Esophagus muscularis mucosa (tissue), 4 donors: ENCODE measurements at places on chromosomes 11 and 22. TPM values are rescaled to one million over a fixed set of nuclear protein-coding genes. Genes with fewer than 3 reads are reported as not detected.

The ZP1 gene
- total RNA-seq, result not detected

- no peak for DNase-seq
- H3K27ac ChIP-seq, result peak overlapping the region; percentile 44
- peaks cover 60% of the 10 kb centered on the region for H3K4me1 ChIP-seq
- H3K36me3 ChIP-seq, result peaks cover 14% of the 10 kb centered on the region
These were observed 41.9 kb downstream of the MICAL2 start for GRCh38 chr11:12152321-12152720.

GRCh38 chr11:133785795-133786340 is 59.4 kb downstream of the SPATA19 start:
- peak; percentile 75 for DNase-seq
- no peaks in the 10 kb centered on the region for H3K36me3 ChIP-seq
- peaks cover 11% of the 10 kb centered on the region for H3K4me1 ChIP-seq
- H3K27ac ChIP-seq, result no peak overlapping the region

DNA sequence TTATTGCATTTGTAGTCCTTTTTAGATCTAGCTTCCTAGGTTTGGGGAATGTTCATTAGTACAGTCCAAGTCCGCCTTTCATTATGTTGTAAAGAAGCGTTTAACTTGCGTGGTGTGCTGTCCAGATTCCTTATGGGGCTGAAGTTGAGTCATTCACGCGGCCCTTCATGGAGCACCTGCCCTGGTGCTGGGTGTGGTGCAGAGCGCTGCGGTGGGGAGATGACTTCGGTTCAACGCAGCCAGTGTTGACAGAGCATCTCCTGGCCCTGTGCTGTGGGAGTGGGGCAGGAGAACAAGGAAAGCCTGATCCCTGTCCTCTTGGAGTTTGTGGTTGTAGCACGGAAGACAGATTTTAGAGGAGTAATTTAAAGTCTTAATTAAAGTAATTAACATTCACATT is 152.0 kb downstream of the TBC1D22A start:
- H3K27ac ChIP-seq, result no peak overlapping the region
- H3K4me3 ChIP-seq, result no peak overlapping the region
- H3K27me3 ChIP-seq, result no peaks in the 10 kb centered on the region
- H3K4me1 ChIP-seq, result no peaks in the 10 kb centered on the region
- H3K36me3 ChIP-seq, result peaks cover 44% of the 10 kb centered on the region

DNA sequence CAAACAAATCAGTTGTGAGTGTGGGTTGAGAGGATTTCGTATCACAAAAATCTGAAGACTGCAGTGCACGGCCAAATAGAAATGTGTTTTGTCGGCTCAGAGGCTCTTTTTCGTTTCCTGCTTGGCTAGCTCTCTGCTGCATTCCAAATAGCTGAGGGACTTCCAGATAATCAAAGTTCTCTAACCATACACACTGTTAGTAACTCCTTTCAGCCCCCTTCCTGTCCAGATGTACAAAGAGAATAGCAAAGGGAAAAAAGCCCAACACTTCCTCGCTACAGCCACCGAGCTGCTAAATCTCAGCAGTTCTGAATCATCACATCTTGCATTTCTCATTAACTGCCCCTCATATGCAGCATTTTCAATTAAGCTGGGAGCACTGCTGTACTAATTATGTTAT is 203.1 kb downstream of the TENM4 start:
- no peaks in the 10 kb centered on the region for H3K36me3 ChIP-seq
- peak overlapping the region; percentile 29 for H3K27ac ChIP-seq
- no peak for DNase-seq
- H3K27me3 ChIP-seq, result no peaks in the 10 kb centered on the region

DNA sequence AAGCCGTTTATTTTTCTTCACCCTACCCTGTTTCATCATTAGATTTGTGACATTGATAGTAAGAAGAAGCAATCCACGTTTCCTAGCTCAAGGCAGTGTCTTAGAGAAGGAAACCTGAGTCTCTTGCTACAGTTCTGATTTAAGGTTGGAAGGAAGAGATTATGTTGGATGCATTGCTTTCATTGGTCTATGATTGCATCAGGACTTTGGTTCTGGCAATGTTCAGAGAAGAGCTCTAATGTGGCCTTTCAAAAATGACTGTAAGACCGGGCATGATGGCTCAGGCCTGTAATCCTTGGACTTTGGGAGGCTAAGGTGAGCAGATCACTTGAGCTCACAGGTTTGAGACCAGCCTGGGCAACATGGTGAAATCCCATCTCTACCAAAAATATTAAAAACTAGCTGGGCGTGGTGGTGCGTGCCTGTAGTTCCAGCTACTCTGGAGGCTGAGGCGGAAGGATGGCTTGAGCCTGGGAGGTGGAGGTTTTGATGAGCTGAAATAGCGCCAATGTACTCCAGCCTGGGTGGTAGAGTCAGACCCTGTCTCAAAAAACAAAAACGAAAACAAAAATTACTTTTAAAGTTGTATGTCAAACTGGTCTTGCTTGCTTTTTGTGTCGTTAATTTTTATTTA is 4.1 kb downstream of the NUCB2 start:
- DNase-seq, result no peak
- H3K4me1 ChIP-seq, result peaks cover 18% of the 10 kb centered on the region
- no peak overlapping the region for H3K27ac ChIP-seq
- peaks cover 2% of the 10 kb centered on the region for H3K36me3 ChIP-seq
- H3K4me3 ChIP-seq, result no peak overlapping the region
- H3K27me3 ChIP-seq, result no peaks in the 10 kb centered on the region

DNA sequence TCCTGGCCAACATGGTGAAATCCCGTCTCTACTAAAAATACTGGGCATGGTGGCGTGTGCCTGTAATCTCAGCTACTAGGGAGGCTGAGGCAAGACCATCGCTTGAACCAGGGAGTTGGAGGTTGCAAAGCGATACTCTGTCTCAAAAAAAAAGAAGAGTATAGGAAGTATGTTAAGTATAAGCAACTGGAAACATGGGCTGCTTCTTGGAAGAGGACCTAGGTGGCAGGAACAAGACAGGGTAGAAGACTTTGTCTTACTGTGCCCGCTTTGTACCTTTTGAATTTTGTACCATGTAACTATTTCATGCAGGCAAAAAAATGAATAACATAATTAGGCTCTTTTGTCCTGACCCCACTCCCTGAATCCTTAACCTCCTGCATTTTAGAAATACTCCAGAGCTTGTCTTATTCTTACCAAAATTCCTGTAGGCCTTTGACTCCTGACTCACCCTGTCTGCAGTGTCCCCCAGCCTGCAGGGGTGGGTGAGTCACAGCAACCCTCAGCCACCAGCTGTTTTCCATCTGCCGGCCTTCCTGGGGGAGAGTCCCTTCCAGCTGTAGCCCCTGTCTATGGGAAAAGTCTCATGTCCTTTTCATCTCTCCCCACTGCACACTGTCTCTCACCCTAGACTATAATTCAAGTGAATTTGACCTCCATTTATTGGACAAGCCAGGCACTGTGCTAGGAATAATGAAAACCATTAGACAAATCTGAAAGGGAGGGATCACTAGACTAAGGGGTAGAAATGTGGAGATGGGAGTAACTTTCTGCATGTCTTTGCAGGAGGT is 41.8 kb downstream of the TXN2 start:
- H3K27ac ChIP-seq, result peak overlapping the region; percentile 6
- peaks cover 30% of the 10 kb centered on the region for H3K4me1 ChIP-seq
- no peaks in the 10 kb centered on the region for H3K36me3 ChIP-seq

DNA sequence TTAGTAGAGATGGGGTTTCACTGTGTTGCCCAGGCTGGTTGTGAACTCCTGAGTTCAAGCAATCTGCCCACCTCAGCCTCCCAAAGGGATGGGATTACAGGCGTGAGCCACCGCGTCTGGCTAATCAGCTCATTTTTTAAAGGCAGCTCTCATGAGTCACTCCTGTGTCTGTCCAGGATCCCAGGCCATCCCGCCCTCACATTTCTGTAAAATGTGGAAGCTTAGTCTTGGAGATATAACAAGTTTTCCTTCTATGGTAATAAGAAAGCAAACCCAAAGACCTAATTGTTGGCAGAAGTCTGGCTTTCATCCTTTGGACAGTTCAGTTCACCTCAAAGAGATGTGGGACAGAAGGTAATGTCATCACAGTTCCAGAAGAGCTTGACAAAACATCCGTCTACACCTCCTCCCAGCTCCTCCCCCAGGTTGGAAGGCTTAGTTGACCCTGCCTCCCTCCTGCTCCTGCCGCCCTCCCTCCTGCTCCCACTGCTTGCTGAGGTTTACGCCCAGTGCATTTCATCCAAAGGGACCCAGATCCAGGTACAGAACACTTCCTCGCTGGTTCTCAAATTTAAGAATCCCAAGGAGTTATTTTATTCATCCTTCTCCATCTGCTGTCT is 6.4 kb downstream of the DRD2 start:
- no peak for DNase-seq
- no peaks in the 10 kb centered on the region for H3K36me3 ChIP-seq
- no peak overlapping the region for H3K27ac ChIP-seq

GRCh38 chr11:102451041-102451680 is 1.4 kb downstream of the TMEM123 start:
- H3K4me1 ChIP-seq, result peaks cover 44% of the 10 kb centered on the region
- H3K27me3 ChIP-seq, result no peaks in the 10 kb centered on the region
- peak overlapping the region; percentile 97 for H3K4me3 ChIP-seq
- H3K27ac ChIP-seq, result peak overlapping the region; percentile 82
- DNase-seq, result no peak
- H3K36me3 ChIP-seq, result peaks cover 10% of the 10 kb centered on the region

The PTGDR2 gene
- total RNA-seq, result 2.1 TPM

- no peak for DNase-seq
- H3K36me3 ChIP-seq, result peaks cover 3% of the 10 kb centered on the region
- no peaks in the 10 kb centered on the region for H3K27me3 ChIP-seq
- no peak overlapping the region for H3K4me3 ChIP-seq
- H3K4me1 ChIP-seq, result peaks cover 6% of the 10 kb centered on the region
These were observed 115.4 kb downstream of the METTL15 start for GRCh38 chr11:28223577-28223976.

GRCh38 chr11:46970913-46971625 is 34.5 kb downstream of the CSTPP1 start:
- H3K27ac ChIP-seq, result no peak overlapping the region
- no peak overlapping the region for H3K4me3 ChIP-seq
- H3K4me1 ChIP-seq, result no peaks in the 10 kb centered on the region

DNA sequence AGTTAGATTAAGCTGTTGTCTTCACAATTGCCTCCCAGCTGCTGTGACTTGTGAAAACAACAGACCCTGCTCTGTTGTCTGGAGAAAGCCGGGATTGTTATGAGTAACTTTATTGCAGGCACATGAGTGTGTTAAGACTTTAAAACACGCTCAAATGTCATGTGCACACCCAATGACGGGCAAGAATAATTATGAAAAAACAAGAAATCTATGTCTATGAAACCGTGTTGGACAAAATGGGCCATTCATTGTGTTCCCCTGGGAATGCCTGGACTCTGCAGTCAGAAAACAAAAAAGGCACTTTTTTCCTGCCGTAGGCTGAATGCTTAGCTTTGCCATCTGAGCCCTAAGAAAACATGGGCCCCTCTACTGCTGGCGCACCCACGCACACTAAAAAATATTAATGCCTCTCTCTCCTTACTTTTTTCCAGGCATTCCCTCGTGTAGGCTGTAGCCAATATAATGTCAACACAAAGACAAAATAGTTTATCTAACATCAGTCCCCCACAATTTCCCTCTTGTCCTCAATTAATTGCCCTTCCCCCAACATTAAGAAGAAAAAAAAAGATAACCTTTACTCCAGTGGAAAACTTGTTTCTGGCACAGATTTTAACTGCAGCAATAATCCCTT is 207.9 kb downstream of the SOX6 start:
- no peaks in the 10 kb centered on the region for H3K36me3 ChIP-seq
- H3K4me1 ChIP-seq, result no peaks in the 10 kb centered on the region
- H3K4me3 ChIP-seq, result no peak overlapping the region
- H3K27me3 ChIP-seq, result no peaks in the 10 kb centered on the region

The GRIK4 gene
- total RNA-seq, result 0.17 TPM

DNA sequence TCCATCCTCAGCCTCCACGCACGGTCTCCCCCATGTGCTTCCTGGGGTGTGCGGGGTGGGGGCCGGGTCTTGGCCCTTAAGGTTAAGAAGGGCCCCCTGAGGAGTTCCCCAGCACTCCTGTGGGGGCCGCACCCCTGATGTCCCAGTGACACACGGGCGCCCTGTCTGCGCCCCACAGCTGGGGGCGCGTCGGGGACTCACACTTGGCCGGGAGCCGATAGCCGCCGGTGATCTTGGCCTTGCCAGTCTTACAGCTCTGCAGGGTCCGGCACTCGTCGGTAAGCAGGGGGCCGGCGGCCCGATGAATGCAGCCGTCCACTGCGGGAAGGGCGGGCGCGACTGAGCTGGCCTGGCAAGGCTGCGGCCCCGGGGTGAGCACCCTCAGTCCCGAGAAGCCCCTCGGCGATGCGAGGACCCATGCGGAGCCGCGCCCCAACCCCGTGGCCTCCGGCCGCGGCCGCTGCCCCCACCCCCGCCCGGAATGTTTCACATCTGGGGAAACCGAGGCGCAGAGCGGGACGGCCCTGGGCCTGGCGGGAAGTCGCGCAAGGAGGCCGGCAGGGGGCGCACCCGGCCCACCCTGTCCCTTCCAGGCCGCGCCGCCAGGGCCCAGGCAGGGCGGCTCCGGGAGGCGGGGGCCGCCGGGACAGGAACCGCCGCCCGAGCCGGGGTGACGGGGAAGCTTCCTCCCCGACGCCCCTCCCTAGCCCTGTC is 13.9 kb downstream of the OTUB1 start:
- H3K4me1 ChIP-seq, result peaks cover 45% of the 10 kb centered on the region
- H3K27ac ChIP-seq, result no peak overlapping the region
- peak overlapping the region; percentile 47 for H3K4me3 ChIP-seq
- H3K27me3 ChIP-seq, result no peaks in the 10 kb centered on the region
- H3K36me3 ChIP-seq, result peaks cover 38% of the 10 kb centered on the region
- DNase-seq, result no peak

DNA sequence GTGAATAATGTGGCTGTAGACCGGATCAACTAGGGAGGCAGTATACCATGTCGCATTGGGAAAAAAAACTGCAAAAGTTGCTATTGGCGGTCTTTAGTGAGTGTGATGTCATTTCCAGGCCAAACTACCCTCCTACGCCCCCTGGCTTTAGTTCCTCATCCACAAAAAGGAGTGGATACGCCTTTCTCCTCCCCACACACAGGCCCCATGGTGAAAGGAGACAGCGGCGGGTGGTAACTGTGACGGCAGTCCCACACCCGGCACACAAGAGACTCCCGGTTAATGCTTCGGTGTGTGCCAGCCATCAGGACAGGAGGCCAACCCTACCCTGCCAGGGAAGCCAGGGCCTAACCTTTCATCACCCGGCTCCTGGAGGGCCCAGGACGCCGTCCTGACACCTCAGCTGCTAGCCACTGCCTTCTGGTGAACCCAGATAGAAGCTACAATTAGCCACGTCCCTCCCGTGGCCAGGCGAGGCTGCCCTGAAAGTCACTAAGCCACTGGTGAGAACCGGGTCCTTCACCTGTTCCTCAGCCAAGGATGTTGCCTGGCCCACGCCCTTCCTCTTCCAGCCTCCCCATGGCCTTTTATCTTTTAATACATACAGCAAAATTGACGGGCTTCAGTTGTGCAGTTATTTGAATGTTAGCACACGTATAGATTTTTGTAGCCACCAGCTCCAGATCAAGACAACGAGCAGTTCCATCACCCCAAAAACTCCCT is 10.8 kb downstream of the TP53I11 start:
- no peak for DNase-seq
- no peak overlapping the region for H3K4me3 ChIP-seq
- H3K4me1 ChIP-seq, result peaks cover 33% of the 10 kb centered on the region
